Trophoblast cell (in vitro differentiated cells and primary cell): ENCODE measurements at places on chromosomes 6 and 20.

DNA sequence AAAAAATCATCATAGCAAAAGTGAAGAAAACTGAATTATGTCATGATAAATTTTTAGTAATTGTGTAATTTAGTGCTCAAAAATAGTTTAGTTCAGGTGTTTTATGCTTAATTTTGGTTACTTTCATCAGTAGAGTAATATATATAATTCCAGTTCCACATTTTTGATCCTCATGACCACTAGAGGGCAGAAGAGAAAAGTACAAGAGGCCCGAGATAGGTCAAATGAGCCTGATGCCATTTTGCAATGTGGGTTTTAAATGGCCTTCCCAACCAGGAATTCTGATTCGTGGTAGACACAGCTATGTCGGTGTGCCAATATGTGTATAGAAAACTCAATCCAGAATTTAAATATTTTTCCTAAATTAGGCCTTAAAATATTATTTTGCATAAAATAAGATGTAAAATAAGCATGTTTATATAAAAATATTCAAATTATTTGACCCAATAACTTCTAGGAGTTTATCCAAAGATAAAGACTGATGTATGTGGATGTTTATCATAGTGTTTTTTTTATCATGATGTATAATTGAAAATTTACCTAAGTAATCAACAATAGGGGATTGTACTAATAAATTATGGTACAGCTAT is 159.7 kb upstream of the RPS6KA2 start:
- peak; percentile 45 for DNase-seq

DNA sequence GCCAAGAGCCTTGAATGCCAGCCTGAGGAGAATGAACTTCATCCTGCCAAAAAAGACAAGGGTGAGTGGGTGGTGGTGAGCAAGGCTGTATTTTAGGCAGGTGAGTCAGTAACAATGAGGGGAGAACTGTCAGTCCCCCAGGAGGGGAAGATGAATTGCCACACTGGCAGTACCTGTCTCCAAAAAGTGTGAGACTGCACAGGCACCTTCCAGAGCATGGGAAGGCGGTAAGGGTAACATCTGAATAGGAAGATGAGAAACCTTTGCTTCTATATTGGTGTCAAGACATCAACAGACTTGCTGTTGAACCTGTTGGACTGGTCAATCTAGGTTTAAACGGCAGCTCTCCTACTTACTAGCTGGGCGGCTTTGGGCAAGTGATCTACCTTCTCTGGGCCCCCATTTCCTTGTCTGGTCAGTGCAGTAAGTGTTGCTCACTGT is 30.9 kb downstream of the STK35 start:
- peak; percentile 98 for DNase-seq

DNA sequence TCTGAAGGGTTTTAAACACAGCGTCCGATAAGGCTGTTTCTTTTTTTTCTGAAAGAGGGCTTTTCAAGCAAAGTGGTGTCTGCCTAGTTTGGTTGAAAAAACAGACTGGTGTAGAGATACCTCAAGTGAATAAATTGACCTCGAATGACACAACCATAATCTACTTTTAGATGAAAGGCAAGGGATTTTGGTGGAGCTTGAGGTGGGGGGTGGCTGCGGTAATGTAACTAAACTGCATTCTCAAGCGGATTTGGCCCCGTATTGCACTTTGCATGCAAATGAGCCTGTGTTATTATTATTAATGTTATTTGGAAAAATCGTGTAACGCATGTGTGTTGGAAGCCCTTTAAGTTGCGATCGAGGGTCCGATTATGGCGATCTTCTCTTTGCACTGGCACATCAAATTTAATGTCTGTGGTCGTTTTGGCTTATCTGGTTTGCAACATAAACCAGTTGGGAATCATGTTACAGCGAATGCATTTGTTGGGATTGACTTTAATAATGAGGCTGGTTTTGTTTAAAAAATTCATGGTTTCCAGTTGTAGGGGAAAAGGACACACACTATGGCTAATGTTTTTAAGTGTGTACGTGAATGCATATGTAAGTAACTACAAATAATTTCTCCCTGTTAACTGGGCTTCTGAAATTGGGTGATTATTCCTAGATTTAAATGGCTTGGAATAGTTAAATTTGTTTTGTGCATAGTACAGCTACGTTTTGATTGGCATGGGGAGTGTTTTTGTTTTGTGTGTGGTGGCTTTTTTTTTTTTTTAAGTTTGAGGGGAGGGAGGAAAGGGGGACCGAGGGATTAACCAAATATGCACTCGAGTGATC is 1.0 kb downstream of the JARID2 start:
- DNase-seq, result no peak

GRCh38 chr6:154632119-154632518 is 101.1 kb upstream of the SCAF8 start:
- DNase-seq, result no peak

DNA sequence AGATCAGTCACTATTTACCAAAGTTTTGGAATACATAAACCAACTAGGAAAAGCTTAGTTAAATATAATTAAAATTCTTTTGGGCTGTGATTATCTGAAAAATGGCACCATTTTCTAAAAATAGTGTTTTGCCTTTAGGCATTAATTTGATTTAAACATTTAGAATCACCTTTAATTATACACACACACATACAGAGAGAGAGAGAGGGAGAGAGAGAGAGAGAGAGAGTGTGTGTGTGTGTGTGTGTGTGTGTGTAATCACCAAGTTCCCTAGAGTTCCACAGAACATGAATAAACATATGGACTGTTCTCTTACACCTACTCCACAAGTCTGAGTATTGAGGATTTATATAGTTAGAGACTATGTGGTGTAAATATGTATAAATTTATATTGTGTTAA is 141.2 kb upstream of the ATXN1 start:
- no peak for DNase-seq

DNA sequence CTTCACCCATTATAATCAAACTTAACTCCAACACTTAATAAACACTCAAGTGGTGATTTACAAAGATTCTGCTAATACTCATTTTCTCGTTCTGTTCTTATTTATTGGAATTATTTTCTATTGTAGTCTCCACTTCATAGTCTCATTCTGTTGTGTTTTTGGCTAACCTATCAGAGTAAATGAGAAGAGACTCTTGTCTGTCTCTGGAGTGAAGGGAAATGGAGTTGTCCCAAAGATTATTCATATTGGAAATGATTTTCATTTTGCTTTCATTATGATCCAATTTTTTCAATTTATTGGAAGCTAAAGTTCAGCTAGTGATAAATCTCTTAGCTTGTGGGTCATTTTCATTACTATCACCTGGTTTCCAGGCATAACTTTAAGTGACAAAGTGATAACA is 454.9 kb upstream of the JAG1 start:
- no peak for DNase-seq

GRCh38 chr6:7042056-7042653 is 65.6 kb upstream of the RREB1 start:
- DNase-seq, result peak; percentile 26

- no peak for DNase-seq
These were observed 689.7 kb upstream of the GJE1 start for GRCh38 chr6:141443032-141443431.

DNA sequence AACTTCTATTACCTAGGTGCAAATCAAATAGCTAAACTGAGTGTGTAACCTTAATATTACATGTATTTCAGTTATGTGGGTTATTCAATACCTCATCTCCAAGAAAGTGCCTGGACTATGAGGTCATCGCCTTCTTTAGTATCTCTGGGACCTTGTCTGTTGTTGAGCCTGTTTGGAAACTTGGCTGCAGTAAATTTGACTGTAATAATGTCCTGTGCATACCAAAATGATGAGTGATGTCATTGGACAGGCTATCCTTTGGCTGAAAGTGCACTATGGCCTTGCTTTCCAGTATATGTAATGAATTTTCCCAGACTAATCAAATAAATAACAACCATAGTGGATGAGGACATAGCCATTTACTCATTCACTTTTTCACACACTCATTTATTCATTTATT is 455.1 kb downstream of the ADGRB3 start:
- peak; percentile 68 for DNase-seq
